ENCODE measurements at places on chromosomes 6 and 20.

GRCh38 chr6:7859591-7859990 is 51.0 kb downstream of the TXNDC5 start:
- no peak for DNase-seq

GRCh38 chr6:124467366-124467765 is 494.9 kb upstream of the RNF217 start:
- DNase-seq = no peak

DNA sequence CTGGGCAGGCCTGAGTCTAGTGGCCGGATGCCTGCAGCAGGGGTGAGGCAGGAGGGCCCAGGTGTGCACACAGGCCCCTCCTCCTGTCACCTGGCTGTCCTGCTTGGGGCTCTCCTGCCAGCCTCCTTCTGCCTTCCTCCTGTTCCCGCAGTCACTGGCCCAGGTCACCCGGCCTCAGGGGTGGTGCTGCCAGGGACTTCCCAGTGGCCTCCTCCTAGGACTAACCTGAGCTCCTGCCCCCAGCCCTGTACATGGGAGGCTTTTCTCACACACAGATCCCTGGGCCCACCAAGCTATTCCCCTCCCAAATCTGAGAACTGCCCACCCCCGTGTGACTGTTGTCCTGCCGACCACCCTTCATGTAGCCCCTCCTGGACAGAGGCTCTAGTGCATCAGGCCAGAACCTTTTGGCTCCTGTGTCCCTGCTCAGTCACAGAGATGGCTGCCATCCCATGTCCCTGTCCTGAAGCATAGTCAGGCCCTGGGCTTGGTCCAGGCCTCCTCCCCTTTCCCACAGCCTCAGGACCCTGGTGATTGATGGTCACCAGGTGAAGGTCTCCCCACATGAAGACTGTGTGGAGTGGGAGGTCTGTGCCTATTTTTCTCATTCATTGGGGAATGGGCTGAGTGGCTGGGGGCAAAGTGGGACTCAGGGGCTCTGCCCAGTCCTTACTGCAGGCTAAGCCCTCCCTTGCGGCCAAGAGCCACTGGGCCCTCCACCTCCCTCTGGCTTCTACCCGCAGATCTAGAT is 1.1 kb upstream of the ULBP1 start:
- no peak for DNase-seq

DNA sequence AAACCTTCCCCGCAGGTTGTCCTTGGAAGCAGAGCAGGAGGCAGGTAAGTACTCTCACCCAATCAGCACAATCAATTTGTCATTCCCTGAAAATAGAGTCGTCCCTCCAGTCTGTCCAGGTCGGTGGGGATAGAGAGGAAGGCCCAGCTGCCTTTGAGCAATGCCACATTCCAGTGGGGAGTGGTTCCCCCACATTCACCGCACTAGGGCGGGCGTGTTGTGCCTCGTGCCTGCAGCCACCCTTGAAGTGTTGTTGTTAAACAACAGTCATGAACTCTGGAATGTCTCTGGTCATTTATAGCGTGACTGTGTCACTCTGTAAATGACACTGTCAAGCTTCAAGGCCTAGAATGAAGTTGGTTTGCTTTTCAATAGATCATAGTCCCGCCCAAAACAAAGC is 33.4 kb downstream of the PRDM1 start:
- no peak for DNase-seq

DNA sequence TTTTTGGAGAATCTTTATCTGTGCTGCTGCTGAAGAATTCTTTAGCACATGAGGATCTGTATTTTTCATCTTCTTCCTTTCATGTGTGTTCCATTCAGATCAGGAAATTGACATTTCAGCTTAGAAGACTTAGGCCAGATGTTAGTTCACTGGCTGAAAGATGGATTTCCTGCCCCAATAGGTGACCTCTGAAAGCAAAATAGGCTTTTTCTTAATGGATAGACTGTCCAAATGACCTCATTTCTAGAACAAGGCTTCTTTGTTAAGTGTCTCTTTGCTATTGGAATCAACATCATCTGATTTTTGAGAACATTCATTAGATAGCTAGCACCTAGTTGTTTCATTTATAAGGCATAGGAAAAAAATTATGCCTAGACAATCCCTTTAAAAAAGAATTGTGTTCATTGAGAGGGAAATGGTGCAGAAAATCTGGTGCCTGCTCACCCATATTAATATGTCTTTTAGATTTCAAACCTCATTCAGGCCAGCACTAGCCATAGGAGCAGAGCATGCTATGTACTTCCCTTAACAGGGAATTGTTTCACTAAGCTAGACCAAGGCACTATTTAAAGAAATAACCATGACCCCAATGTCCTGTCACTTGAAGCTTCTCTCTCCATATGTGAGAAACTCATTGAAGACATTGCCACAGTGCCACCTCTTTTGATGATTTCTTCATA is 13.6 kb upstream of the SASH1 start:
- no peak for DNase-seq

- DNase-seq = no peak
These were observed 1274.2 kb upstream of the GJE1 start for GRCh38 chr6:140858381-140858971.

DNA sequence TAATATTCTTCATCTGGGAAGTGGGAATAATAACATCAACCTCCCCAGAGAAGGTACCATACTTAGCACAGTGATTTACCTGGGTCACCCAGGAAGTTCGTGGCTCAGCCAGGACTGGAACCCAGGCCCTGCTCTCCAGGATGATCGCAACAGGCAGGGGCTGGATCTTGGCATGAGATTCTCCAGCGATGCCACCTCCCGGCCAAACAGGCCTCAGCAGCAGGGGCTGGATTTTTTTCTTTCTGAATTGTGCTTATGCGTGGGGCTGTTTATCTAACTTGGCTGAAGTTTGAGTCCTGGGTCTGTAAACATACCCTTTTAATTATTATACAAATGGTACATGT is 129.5 kb upstream of the PTPN1 start:
- peak; percentile 83 for DNase-seq

DNA sequence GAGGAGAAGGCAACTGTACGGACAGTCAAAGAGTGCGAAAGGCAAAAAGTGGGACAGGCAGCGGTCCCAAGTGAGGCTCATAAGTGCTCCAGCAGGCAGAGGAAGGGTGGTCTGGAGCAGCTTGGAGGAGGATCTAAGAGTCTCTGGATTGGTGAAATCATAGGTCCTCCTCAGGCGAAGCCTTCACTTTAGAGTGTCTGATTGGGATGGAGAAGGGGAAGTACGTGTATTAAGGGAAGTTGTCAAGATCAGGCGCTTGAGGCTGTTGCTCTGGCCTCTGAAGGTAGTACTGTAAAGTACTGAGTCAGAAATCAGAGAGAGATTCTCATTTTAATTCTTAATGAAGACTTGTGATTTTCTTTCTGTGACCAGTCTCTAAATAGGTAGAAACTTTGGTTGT is 185.6 kb downstream of the KIF16B start:
- no peak for DNase-seq

DNA sequence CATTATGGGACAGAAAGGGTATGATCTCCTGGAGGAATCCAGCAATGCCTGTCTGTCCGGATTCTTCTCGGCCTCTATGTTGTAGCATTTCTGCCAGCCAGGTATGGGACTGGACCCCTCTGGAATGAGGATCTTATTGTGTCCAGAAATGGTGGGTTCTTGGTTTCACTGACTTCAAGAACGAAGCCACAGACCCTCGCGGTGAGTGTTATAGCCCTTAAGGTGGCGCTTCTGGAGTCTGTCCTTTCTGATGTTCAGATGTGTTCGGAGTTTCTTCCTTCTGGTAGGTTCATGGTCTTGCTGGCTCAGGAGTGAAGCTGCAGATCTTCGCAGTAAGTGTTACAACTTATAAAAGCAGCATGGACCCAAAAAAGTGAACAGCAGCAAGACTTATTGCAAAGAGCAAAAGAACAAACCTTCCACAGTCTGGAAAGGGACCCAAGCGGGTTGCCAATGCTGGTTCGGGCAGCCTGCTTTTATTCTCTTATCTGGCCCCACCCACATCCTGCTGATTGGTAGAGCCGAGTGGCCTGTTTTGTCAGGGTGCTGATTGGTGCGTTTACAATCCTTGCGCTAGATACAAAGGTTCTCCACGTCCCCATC is 62.3 kb upstream of the IER3 start:
- DNase-seq = no peak

- DNase-seq = peak; percentile 83
These were observed 51.7 kb downstream of the MOCS1 start for GRCh38 chr6:39882531-39882899.

- no peak for DNase-seq
These were observed 297.9 kb downstream of the TBC1D7 start for GRCh38 chr6:13030396-13030795.

DNA sequence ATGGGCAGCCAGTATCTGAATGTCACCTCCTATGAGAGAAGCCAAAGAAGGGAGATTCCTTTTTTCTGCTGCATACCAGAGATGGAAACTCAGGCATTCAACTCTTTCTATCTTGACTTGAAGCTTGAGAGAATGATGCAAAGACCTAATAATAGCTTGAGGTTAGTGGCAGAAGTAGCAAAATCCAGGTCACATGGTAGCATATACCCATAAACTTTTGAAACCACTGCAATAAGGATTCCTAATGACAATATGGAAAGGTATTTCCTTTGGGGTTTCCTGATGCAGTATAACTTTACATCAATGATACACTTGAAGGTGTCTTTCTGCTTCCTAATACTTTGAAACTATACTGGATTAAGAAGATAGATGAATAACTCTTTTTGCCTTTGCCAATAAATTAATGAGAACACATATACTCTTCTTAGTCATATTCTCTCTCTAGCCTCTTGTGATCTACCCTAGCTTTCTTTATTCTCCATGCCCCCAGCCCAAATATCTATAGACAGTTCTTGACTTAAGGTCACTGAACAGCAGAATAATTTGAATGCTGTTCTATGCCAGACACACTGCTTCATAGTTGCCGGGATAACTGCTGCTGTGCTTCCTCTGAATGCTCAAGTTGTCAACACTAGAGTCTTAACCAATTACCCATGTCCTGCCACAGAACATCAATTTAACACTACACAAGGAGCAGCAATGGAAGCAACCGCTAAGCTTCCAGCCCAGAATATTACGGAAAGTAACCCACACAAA is 155.5 kb upstream of the SIM1 start:
- DNase-seq = peak; percentile 14

- no peak for DNase-seq
These were observed 5.0 kb downstream of the CEP162 start for GRCh38 chr6:84222426-84222825.

- peak; percentile 40 for DNase-seq
These were observed 52.2 kb downstream of the CDC40 start for GRCh38 chr6:110232450-110232849.

DNA sequence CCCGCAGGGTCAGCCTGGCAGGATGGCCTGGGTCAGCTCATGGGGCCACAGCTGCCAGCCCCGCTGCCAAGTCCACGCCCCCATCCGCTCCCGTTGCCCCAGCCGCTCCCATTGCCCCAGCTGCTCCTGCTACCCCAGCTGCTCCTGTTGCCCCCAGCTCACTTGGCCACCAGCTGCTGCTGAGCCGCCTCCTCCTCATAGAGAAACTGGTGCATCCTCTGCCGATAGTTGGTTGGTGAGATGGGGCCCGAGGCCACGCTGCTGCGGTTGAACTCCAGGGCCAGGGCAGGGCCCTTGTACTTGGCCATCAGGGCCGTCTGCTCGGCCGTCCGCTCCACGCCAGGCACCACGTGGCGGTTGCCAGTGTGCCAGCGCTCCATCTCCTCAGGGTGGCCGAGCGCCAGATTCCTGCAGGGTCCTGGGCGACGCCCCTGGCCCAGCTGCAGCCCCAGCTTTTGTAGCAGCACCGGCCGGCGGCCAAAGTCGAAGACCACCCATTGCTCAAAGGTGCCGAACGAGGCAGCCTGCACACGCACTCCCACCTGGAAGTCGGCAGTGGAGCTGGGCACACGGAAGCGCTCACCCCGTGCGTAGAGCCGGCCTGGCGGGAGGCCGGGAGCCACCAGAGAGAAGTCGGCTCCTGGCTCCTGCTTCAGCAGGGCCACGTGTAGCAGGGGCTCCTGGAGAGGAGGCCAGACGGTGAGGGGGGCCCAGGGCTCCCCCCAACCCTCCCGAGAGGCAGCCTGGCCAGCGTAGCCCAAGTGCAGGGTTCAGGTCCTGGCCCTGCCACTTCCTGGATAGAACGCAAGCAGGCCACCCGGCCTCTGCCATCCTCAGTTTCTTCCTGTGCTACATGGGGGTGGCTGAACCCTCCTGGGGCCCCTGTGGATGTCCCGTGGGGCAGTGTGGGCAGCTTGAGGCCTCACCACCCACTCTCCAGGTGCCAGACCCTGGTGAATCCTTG is 4.8 kb downstream of the HELZ2 start:
- DNase-seq = no peak

DNA sequence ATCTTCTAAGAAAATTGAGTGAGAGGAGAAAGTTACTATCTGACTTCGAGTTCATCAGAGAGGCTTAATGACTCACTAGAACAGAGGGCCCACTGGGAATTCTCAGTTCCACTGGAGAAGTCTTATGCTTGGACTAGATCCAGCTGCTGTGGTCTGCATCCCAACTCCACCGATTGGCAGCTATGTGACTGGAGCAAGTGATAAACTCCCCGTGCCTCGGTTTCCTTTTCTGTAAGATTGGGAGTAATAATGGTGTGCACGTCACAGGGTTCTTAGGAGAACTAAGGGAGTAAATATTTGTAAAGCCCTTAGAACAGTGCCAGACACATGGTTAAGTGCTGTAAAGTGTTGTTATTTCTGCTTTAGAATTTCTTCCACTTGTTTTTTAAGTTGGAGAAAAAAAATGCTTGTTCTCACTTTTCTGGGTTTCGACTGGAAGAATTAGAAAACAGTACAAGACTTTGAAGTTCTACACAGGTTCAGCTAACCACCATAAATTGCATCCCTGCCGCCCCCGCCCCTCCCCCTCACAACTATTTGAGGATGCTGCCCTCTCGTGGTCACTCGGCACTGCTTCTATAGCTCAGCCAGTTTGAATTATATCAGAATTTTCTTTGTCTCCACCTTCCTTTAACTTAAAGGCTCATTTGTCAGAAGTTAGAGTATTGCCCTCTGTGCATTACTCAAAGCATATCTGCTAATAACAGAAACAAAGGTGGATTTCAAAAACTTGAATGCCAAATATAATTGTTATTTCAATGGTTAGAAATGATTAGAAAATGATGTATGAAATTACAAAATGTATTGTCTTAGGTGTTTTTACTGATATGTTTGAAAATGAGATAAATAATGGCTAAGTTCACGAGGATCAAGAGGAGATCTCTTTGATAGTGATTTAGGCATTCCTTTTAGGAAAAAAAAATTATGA is 95.0 kb upstream of the IFNGR1 start:
- peak; percentile 68 for DNase-seq

GRCh38 chr20:32567384-32568178 is 17.6 kb downstream of the NOL4L start:
- no peak for DNase-seq
